ENCODE measurements at places on chromosomes 6 and 20. TPM values are rescaled to one million over a fixed set of nuclear protein-coding genes. Genes with fewer than 3 reads are reported as not detected.

The IPCEF1 gene
- polyA plus RNA-seq, result 0.03 TPM

DNA sequence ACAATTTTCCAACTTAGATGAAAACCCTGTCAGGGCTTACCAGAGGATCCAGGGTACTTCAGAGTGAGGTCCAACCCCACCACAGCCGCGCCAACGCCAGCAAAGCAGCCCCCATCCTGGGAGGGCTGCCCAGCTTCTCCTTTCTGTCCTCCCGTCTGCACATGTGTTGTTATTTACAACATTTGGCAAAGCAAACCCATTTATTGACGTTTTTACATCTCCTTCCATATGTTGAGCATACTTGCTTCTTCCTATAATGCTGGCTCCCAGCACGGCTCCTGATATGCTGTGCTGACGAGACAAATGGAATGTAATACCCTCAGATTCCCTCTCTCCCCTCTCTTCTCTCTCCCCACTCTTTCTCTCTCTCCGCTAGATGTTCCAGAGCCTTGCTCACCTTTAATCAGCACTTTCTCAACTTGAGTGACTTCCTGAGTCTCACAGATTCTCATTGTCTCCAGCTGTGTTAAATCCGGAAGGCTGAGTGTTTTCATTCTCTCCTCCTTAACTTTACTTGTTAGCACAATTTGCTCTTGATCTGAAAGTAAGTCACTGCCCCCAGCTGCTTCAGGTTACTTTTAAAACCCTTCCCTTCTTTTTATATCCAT lies 22.7 kb downstream of the RCAN2 start:
- no peaks in the 10 kb centered on the region for H3K27me3 ChIP-seq
- no peaks in the 10 kb centered on the region for H3K4me1 ChIP-seq
- no peak for DNase-seq
- H3K36me3 ChIP-seq, result no peaks in the 10 kb centered on the region
- H3K27ac ChIP-seq, result no peak overlapping the region

GRCh38 chr6:7637533-7637932 lies 47.5 kb downstream of the SNRNP48 start:
- no peak for DNase-seq
- no peaks in the 10 kb centered on the region for H3K27me3 ChIP-seq
- no peak overlapping the region for H3K27ac ChIP-seq

The RAB5IF gene
- 134 TPM for polyA plus RNA-seq

DNA sequence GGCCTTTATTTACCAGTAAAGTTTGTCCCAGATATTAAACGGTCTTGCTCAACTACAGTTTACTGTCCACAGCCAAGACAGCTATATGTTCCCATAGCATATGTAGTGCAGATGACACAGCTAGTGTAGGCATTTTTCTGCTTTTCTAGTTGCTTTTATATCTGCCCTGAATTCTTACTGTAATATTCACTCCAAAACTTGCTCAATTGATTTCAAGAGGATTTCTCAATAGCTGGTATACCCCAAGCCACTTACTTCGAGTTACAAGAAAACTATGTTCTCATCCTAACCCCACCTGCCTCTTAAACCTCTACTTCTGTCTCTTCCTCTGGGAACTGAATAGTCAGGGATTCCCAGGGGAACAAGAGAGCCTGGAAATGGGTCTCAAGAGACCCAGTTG lies 18.9 kb upstream of the ROS1 start:
- H3K27me3 ChIP-seq, result no peaks in the 10 kb centered on the region
- no peak for DNase-seq
- no peak overlapping the region for H3K27ac ChIP-seq
- H3K4me3 ChIP-seq, result no peak overlapping the region
- H3K36me3 ChIP-seq, result no peaks in the 10 kb centered on the region

The TASP1 gene
- 17.4 TPM for polyA plus RNA-seq

GRCh38 chr20:23327617-23328333 lies 22.8 kb upstream of the NXT1 start:
- no peak overlapping the region for H3K27ac ChIP-seq
- no peaks in the 10 kb centered on the region for H3K36me3 ChIP-seq
- no peak overlapping the region for H3K4me3 ChIP-seq
- DNase-seq, result no peak

DNA sequence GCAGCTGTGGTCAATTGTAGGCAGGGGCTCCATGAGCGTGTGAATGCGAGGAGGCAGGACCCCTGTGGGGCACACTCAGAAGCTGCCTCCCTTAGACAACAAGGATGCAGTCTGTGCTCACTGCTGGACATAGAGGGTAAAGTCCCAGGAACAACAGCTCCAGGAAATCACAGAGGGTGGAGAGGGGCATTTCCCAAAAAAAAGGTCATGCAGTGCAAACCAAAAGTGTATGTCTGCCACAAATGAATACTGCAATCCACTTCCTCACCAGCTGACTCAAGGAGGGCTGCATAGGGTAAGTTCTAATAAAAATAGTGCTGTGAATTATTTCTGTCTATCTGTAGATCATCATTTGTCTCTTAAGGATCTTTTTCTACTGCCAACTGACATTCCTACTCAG lies 95.8 kb downstream of the RNF182 start:
- H3K36me3 ChIP-seq, result no peaks in the 10 kb centered on the region
- H3K4me1 ChIP-seq, result peaks cover 3% of the 10 kb centered on the region
- DNase-seq, result no peak
- H3K27ac ChIP-seq, result no peak overlapping the region
